Erythroblast (primary cell): ENCODE measurements at places on chromosomes 1 and 21.

DNA sequence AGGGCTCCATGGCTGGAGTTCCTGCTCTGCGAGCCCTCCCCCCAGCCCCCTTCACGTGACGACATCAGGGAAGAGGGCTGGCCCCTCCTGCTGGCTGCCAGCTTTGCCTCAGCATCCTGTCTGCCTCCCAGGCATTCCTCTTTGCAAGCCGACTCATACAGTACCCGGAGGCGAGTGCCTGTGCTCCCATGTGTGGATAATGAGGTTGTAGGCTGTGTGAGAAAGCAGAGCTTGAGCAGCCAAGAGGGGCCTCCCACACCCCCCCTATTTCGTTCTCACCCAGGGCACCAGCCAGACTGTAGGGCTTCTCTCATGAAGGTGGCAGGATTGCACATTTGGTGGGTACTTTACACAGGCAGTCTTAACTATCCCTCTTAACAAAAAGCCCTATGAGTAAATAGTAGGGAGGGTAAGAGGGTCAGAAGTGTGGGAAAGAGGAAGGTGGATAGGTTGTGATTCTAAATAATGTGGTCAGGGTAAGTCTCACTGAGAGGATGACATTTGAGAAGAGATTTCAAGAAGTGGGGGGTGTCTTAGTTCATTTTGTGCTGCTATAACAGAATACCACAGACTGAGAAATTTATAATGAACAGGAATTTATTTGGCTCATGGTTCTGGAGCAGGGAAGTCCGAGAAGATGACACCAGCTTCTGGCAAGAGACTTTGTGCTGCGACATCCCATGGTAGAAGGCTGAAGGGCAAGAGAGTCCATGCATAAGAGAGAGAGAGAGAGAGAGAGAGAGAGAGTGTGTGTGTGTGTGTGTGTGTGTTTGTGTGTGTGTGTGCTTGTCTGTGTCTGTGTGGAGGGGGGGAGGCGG, 113.5 kb downstream of the OMA1 start:
- no peak for DNase-seq

DNA sequence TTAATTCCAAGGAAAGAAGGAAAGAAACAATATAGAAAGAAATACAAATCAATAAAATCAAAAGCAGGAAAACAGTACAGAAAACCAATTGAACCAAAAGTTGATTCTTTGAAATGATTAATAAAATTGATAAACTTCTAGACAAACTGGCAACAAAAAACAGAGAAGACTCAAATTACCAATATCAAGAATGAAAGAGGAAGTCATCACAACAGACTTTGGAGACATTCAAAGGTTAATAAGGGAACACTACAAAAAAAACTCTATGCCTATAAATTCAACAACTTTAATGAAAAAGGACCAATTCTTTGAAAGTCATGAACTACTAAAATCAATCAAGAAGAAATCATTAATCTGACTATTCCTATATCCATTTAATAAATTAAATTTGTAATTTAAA, 329.3 kb upstream of the NR5A2 start:
- no peak for DNase-seq

- DNase-seq, result no peak
Measured at GRCh38 chr1:155266553-155266952, 4.4 kb upstream of the SCAMP3 start.

DNA sequence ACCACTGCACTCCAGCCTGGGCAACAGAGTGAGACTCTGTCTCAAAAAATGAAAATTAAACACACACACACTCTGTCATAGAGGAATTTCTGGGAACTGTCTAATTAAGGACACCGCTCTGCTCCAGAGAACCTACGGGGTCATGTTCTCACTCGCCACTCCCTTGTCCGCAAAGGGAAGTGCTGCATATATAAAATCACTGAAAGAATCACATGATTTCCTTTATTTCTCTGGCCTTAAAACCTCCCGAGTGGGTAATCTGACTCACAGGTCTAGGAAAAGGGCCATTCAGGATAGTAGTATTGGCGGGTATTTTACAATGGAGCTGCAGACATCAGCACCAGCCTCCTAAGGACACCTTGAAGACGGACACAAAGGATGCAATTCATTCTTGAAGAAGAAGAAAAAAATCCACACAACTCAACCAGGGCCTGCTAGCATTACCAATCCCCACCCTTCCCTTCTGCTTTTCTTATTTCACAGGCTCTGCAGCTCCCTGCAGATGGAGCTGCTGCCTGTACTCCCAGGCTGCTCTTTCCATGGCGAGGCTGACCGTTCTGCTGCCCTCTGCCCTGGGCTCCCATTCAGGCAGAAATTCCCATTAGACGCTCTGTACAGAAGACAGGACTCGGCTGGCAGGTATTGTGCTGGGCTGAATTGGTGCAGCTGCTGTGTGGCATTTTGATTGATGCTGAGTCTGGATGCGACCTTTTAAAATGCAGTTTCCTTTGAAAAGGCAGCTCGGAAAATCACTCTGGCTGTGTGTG, 53.3 kb upstream of the FAM89A start:
- DNase-seq, result no peak

DNA sequence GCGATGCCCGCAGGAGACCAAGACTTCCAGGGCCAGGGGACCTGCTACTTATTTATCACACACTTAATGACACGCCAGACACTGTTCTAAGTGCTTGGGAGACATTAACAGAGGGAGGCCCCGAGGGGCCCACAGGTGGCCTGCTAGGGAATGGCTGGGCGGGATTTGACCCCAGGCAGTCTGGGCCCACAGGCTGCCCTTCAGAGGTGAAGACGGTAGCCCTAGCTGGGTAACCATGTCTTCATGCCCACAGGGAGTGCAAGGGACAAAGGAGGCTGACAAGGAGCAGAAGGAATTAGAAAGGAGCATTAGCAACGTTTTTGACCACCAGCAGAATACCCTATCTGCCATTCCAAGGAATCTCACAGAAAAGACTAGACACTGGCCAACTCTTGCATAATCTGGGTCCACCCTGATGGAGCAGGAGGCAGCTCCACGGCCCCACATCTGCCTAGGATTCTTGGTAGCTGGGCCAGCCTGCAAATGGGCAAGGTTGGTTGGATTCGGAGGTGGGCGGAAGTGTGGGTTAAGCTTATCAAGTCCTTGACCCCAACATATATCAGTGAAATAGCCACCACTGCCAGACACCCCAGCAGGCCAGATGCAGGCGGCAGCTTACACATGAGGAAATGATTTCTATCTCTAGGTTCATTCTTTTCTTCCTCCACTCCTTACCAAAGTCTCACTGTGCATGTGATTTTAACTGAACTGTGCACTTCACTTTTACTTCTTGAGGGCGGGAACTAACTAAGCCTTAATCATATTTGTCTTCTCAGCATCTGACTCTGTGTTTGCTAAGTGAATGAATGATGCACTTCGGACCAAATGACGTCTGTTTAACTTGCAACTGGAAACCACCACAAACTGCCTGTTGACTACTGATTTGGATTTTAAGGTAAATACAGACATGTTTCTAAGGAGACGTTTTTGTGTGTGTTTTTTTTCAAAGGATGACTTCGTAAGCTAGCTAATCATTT, 3.4 kb upstream of the ETS2 start:
- peak; percentile 3 for DNase-seq

- no peak for DNase-seq
Measured at GRCh38 chr1:156076609-156077429, 5.4 kb downstream of the MEX3A start.

DNA sequence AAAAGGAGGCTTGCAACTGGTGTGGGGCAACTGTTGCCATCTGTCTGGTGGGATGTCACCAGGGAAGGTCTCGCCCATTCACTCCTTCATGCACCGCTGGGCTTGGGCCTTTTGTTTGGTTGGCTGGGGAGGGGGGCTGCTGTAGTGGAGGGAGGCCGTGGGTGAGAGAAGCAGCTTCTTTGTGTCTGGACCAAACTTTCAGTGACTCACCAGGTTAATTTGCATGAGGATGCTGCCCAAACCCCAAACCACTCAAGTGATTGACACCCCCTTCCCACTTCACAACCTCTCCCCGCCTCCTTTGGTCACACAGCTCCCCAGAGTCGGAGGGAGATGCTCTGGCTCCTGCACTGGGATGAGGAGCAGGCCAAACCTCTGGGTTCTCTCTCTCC, 19.7 kb downstream of the BTG2 start:
- DNase-seq, result no peak

DNA sequence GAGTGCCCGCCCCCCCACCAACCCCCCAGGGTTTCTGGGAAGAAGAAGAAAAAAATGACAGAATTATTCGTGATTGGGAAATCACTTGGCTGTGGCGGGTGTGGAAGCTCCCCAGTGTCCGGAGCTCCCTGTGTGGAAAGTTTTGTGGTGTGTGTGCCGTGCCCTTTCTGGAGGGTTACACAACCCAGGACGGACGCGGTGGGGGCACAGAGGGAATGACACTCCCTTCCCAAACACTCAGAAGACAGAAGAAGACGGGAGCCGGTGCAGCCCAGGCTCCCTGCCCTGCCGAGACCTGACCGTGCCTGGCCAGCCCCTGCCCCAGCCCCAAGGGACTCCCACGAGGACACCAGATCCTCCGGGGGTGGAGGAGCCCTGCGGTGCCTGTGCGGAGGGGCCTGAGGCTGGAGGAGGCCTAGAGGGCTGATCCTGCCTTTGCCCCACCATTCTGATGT, 33.0 kb upstream of the ADARB1 start:
- DNase-seq, result no peak

GRCh38 chr1:183251101-183251958, 65.3 kb downstream of the LAMC2 start:
- no peak for DNase-seq

DNA sequence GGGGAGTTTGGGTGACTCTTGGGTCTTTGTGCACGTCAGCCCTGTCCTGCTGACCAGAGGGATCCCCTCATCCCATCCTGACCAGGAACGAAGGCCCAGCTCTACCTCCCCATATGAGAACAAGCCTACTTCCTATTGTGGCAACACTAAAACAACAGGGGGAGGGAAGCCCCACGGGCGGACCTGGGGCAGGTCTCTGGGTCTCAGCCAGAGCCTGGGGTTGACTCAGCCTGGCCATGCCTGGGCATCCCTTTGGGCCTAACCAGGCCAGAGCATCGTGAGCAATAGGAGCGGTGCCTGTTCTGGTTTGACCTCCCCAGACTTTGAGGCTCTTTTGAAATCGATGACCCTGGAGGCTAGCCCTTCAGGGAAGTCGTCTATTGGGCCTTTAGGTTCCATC, 16.8 kb downstream of the RPS6KA1 start:
- DNase-seq, result no peak

GRCh38 chr1:30187413-30188023, 535.9 kb downstream of the MATN1 start:
- no peak for DNase-seq

GRCh38 chr1:115475252-115475651, 137.2 kb upstream of the NGF start:
- no peak for DNase-seq
